ENCODE measurements at places on chromosomes 2 and 18. TPM values are rescaled to one million over a fixed set of nuclear protein-coding genes. Genes with fewer than 3 reads are reported as not detected.

C2orf80 gene
- not detected for total RNA-seq

ARID5A gene
- total RNA-seq: 32.8 TPM

ABCG8 gene
- total RNA-seq: not detected

CYP26B1 gene
- total RNA-seq: 3.8 TPM

- DNase-seq: peak; percentile 76
These were observed 217.9 kb downstream of the VAPA start for GRCh38 chr18:10131460-10132395.

GRCh38 chr18:57657542-57657941 is 35.9 kb upstream of the NARS1 start:
- no peak for DNase-seq

DNA sequence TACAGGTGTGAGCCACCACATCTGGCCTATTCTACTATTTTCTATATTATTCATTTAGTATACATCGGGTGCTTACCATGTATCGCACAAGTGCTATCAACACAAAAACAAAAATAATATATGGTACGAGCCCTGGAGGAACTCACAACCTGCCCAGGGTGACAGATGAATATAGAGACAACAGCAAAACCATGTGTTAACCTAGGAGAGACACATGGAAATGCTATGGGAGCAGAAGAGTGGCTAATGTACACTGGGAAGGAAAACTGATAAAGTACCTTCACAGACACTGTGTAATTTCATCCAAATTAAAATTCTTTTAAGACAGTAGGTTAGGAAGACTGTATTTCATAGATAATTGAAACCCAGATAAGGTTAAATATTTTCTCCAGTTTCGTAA is 3.9 kb downstream of the SF3B6 start:
- no peak for DNase-seq

DNA sequence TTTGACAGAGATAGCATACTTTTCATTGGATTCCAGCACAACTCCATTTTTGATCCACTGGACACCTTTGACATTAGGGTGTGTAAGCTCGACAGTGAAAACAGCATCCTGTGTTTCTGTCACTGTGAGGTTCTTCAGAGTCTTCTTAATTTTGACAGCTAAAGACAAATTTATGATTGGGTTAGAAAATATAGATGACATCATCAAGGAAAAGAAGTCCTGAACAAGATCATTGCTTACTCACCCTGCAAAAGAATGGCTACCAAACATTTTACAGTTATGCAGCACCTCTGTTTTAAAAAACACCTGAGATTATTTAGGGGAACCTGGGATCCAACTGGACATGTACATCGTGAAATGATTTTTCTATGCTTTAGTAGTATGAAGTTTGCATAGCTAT is 36.7 kb downstream of the TTN start:
- no peak for DNase-seq

TYW5 gene
- 7.5 TPM for total RNA-seq

MYO3B gene
- 0.17 TPM for total RNA-seq

DNA sequence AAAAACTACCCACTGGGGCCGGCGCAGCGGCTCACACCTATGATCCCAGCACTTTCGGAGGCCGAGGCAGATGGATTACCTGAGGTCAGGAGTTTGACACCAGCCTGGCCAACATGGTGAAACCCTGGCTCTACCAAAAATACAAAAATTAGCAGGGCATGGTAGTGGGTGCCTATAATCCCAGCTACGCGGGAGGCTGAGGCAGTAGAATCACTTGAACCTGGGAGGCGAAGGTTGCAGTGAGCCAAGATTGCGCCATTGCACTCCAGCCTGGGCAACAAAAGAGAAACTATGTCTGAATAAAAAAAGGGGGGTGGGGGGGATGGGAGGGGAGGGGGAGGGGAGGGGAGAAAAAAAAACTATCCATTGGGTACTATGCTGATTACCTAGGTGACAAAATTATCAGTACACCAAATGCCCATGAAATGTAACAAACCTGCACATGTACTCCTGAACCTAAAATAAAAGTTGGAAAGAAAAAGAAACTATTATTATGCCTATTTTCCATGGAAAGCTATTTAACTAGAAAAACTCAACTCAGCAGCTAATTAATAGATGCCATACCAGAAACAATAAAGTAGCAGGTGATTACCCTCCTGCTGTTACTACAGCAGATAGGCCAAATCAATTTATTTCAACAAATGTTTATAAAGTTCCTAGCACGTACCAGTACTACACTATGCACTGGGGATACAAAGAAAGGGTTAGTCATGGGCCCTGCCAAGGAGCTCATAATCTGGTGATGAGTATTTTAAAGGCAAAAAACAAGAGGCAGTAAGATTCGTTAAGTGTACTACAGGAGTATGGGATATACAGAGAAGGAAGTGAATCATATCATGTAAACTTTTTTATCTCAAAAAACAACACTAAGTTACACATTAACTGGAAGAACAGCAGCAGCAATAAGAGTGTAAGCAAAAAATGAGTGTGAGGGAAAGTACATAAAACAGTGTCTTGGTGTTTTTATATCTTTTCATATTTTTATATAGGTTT is 112.8 kb upstream of the SLC39A10 start:
- DNase-seq: no peak

- peak; percentile 20 for DNase-seq
These were observed 33.0 kb upstream of the ODC1 start for GRCh38 chr2:10481055-10481665.

MROH2A gene
- not detected for total RNA-seq

DNA sequence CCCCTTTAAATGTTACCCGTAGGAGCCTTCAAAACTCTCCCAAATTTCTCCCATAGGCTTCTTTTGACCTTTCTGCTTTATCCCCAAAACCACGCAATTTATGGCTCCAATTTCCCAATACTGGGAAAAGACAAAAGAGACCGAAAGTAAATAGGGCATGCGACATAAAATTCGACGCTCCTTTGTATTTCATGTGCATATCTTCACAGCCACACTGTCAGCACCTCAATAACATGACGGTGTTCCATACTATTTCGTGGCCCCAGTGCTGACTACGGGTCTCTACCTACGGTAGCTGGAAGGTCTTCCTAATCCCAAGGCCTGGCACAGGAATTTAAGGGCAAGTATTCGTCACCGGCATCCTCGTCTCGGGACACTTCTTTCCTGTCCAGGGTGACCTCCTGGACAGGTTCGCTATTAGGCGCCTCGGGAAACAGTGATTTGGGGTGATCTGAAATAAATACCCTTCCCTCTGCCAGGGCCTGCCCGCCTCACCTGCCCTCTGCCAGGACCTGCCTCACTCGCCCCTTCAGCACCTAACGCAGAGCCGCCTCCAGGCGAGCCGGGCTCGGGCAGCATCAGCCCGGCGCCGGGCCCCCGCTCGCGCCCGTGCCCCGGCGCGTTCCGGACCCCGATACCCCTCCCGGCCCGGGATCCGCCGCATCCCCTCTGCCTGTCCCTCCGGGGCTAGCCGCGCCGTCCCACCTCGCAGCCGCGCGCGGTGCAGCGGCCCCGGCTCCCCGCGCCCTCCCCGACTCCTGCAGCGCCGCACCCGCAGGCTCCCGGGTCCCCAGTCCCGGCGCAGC is 680 bp downstream of the DTNB start:
- peak; percentile 85 for DNase-seq

GRCh38 chr2:98583276-98583675 is 25.0 kb downstream of the COA5 start:
- DNase-seq: no peak

GRCh38 chr2:20456116-20456571 is 9.3 kb downstream of the RHOB start:
- no peak for DNase-seq

IL36A gene
- total RNA-seq: not detected

DNA sequence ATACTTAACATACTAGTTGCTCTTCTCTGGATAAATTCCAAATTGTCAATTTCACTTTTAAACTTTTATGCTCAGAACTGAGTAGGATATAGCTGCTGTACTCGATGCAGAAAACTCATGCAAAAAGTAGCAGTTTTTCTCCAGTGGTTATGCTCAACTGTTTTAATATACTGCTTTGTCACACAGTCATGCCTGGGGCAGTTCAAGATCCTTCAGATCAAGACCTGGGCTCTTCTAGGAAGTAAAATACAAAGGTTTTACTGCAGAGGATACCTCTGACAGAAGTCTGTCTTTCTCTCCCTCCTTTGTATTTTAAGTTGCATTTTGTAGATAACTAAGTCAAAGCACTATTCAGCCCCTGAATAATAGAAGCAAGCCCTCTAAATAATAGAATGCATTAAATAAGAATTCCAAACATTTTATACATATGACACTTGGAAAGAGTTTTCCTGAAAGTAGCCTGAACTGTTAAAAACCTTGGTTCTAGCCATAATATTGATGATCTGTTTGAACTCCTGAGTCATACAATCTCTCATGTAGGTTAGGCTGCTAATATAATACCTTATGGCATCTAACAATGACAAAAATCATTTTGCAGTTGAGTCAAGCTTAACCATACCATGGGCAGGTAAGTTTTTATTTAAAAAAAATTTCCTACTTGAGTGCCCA is 183.3 kb upstream of the TRIB2 start:
- DNase-seq: no peak

All from upper lobe of right lung (tissue), 1 donor.